ENCODE measurements at places on chromosomes 2 and 18.

DNA sequence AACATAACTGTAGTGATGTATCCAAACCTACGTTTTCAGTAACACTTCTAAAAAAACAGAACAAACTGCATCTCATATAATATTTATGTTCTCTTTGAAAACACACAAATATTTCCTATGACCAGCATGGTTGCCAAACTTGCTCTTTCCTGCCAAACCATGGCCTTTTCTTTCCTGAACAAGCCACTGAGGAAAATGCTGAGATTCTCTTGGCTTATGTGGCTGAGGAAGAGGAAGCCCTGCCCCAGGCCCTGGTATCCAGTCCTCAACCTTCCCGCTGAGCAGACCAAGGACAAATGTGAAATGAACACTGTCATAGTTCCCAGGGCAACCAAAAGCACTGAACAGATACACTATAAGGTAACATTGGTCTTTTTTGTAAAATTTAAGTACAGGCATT lies 35.9 kb upstream of the NARS1 start:
- peaks cover 16% of the 10 kb centered on the region for H3K4me1 ChIP-seq
- no peak overlapping the region for H3K27ac ChIP-seq
- H3K36me3 ChIP-seq = no peaks in the 10 kb centered on the region
- no peak for DNase-seq
- no peaks in the 10 kb centered on the region for H3K27me3 ChIP-seq

GRCh38 chr2:74833418-74834233 lies at the start of gene HK2:
HK2 (plus strand) TSS chr2:74834127; CDS start chr2:74834581, 454 bp downstream.
- peaks cover 30% of the 10 kb centered on the region for H3K4me1 ChIP-seq
- H3K36me3 ChIP-seq = peaks cover 2% of the 10 kb centered on the region
- peak; percentile 37 for DNase-seq
- no peak within 1 kb of the TSS for H3K27ac ChIP-seq

GRCh38 chr2:48112911-48113680 lies 206.8 kb upstream of the FBXO11 start:
- H3K4me3 ChIP-seq = no peak overlapping the region
- peaks cover 23% of the 10 kb centered on the region for H3K4me1 ChIP-seq
- DNase-seq = no peak
- H3K36me3 ChIP-seq = peaks cover 3% of the 10 kb centered on the region
- peak overlapping the region; percentile 71 for H3K27ac ChIP-seq

DNA sequence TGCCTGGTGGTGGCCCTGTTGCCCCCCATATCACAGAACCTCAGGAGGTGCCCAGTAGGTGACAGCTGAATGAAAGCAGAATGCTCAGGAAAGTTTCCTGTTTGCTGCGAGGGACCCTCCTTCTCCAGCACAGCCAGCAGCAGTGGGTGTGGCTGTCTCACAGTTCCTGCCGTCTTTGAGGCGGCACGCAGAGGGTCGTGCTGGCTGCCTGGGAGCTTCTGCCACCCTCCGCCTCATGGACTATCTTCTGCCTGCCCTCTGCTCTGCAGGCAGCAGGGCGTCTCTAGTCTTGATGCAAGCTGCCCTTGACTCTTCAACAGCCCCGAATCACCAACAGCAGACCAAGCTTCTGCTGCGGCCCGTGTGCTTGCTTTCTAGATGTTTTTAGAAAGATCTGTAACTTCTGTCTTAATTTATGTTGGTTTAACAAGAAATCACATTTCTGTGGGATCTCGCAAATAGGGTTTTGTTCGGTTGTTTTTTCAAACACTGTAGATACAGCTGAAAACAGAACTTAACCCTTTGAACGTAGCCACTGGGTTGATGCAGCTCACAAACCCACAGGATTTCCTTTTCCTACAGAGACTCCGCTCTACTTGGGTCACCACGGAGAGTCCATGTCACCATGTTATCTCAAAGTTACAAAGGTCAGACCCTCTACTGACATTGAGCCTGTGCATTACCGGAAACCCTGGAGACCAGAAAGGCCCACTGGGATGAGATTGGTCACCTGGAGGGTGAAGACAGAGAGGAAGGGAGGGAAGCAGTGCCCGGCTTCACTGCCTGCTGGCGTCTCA lies 144.9 kb downstream of the ACOXL start:
- H3K36me3 ChIP-seq = no peaks in the 10 kb centered on the region
- H3K27ac ChIP-seq = no peak overlapping the region
- H3K27me3 ChIP-seq = peaks cover 18% of the 10 kb centered on the region
- DNase-seq = no peak
- H3K4me1 ChIP-seq = no peaks in the 10 kb centered on the region

DNA sequence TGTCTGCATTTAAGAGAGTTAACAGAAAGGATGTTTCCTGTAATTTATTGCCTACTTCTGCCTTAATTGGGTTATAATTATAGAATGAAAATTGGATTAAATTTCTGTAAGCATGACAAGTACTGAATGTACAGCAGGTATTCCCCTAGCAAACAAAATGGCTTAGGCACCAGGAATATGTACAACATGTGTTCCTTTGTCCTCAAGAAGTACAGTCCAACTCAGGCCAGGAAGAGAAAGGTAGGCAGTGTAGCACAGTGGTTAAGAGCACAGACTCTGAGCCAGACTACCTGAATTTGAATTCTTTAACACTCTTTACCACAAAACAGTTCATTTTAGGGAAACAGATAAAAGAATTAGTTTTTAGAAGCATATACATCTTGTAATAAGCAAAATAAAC lies 43.1 kb downstream of the COX7A2L start:
- peaks cover 44% of the 10 kb centered on the region for H3K36me3 ChIP-seq
- no peak overlapping the region for H3K4me3 ChIP-seq
- H3K27ac ChIP-seq = peak overlapping the region; percentile 51
- H3K4me1 ChIP-seq = peaks cover 16% of the 10 kb centered on the region
- H3K27me3 ChIP-seq = no peaks in the 10 kb centered on the region

GRCh38 chr18:3491981-3492555 lies 42.1 kb downstream of the TGIF1 start:
- no peaks in the 10 kb centered on the region for H3K4me1 ChIP-seq
- no peaks in the 10 kb centered on the region for H3K36me3 ChIP-seq
- H3K27ac ChIP-seq = no peak overlapping the region
- peaks cover 32% of the 10 kb centered on the region for H3K27me3 ChIP-seq
- no peak overlapping the region for H3K4me3 ChIP-seq

DNA sequence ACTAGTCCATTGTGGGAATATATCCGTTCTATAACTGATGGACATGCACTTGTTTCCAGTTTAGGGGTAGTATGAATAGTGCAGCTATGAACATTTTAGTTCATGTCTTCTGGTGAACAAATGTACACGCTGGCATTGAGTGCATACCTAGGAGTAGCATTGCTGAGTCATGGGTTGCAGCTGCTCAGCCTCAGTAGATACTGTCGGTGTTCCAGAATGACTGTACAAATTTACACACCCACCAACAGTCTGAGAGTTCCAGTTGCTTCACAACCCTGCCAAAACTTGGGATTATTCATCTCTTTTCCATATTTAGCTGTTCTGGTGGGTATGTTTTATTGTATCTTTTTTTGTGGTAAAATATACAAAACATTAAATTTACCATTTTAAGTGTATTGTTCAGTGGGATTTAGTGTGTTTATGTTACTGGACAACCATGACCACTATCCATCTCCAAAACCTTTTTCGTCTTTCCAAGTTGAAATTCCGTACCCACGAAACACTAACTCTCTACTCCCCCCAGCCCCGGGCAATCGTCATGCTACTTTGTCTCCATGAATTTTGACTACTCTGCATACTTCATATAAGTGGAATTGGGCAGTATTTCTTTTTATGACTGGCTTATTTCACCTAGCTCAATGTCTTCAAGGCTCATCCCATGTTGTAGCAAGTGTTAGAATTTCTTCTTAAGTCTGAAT lies 281.0 kb downstream of the PRKCE start:
- no peak for DNase-seq
- H3K27me3 ChIP-seq = no peaks in the 10 kb centered on the region
- no peak overlapping the region for H3K4me3 ChIP-seq
- H3K27ac ChIP-seq = no peak overlapping the region
- H3K4me1 ChIP-seq = no peaks in the 10 kb centered on the region

- H3K27me3 ChIP-seq = no peaks in the 10 kb centered on the region
- H3K4me3 ChIP-seq = peak overlapping the region; percentile 20
- no peaks in the 10 kb centered on the region for H3K36me3 ChIP-seq
- peaks cover 31% of the 10 kb centered on the region for H3K4me1 ChIP-seq
Observed at GRCh38 chr2:169039702-169040101, 8.6 kb upstream of the ABCB11 start.

DNA sequence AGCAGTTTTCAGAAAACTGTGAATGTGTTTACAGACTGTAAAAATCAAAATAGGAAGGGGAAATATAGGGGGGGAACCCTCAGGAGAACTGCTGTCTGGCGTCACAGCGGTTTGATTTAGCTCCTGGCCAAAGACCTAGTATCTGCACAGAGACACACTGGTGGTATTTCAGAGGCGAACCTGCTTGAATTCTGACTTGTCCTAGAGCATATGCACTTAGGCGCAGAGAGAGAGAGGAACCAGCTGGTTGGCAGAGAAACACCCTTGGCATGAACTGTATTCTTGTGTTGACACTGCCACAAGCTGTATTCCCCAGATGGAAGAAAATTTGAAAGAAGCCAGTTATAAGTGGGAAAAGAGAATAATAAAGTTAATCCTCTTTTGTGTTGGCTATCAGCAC lies 506.5 kb upstream of the NRP2 start:
- H3K4me1 ChIP-seq = no peaks in the 10 kb centered on the region
- no peak for DNase-seq
- no peak overlapping the region for H3K27ac ChIP-seq
- no peaks in the 10 kb centered on the region for H3K36me3 ChIP-seq
- no peak overlapping the region for H3K4me3 ChIP-seq

- H3K4me3 ChIP-seq = no peak overlapping the region
- no peaks in the 10 kb centered on the region for H3K4me1 ChIP-seq
- H3K27me3 ChIP-seq = no peaks in the 10 kb centered on the region
- H3K27ac ChIP-seq = no peak overlapping the region
Observed at GRCh38 chr2:83015035-83015715, 1443.9 kb downstream of the SUCLG1 start.

Data from central memory CD8-positive, alpha-beta T cell (primary cell).